ENCODE measurements at places on chromosomes 3 and 15.
A peak's percentile ranks its signal among the peaks of the same experiment; 100 is the strongest.

GRCh38 chr3:161028555-161029153, 76.5 kb downstream of the B3GALNT1 start:
- DNase-seq: no peak

- DNase-seq: no peak
Observed at GRCh38 chr3:1288805-1289494, 196.1 kb downstream of the CNTN6 start.

DNA sequence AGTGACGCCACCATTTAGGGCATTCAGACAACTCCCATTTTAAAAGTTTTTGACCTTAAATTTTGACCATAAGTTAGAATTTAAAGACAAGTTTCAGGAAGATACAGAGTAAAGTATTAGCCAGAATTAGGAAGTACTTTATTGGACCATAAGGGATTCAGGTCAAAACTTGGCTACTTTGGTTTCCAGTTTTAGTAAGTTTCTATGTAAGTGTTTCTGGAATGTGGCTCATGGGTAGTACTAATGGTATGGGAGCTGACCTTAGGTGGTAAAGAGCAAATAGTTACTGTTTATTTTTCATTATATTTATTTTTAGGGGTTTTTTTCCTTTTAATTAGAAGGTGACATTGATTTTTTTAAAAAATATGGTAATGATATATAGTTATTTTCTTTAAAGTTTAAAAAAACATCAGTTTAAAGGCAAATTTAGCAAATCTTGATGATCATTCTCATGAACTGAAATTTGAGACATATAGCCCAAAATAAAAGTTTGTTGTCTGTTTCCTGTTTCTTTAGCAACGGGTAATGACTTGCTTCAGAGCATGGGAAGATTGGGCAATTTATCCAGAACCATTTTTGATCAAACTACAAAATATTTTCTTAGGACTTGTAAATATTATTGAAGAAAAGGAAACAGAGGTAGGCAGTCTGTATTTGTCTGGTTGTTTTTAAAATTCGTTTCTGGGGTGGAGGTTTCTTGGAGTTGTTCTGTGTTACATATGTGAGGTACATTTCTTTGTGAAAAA, 34.3 kb downstream of the U2SURP start:
- no peak for DNase-seq

DNA sequence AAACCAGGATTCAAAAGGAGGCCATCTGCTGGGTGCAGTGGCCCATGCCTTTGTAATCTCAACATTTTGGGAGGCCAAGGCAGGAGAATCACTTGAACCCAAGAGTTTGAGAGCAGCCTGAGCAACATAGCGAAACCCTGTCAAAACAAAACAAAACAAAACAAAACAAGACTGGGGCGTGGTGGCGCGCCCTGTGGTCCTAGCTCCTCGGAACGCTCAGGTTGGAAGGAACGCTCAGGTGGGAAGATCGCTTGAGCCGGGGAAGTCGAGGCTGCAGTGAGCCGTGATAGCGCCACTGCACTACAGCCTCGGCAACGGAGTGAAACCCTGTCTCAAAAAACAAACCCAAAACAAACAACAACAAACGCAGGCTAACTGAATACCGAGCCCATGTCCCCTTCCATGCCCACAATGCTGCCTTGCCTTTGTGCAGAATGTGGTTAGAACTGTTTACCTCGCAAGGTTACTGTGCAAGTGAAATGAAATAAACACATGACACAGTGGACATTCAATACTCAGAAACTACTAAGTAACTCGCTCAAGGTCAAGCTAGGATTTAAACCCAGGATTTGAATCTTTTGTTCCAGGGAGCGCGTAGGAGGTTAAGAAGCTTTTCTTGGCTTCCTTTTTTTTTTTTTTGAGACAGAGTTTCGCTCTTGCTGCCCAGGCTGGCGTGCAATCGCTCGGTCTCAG, 766 bp upstream of the EMC4 start:
- no peak for DNase-seq

GRCh38 chr3:10703875-10704274, 112.2 kb upstream of the SLC6A11 start:
- no peak for DNase-seq

- no peak for DNase-seq
Observed at GRCh38 chr3:168722091-168722490, 626.4 kb upstream of the GOLIM4 start.

DNA sequence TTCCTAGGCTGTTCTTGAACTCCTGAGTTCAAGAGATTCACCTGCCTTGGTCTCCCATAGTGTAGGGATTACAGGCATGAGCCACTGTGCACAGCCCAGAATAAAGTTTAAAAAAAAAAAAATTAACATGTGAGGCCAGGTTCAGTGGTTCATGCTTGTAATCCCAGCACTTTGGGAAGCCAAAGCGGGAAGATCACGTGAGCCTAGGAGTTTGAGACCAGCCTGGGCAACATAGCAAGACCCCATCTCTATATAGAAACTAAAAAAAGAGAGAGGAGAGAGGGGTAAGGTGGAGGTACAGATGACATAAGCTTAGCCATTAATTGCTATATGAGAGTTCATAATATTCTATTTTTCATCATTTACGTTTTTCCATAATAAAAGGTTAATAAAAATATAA, 21.5 kb downstream of the ZNF148 start:
- DNase-seq: no peak

- no peak for DNase-seq
Observed at GRCh38 chr15:56820333-56820732, 87.0 kb upstream of the ZNF280D start.

GRCh38 chr3:170225166-170225565, 2.9 kb downstream of the PRKCI start:
- no peak for DNase-seq

GRCh38 chr3:195178124-195178910, 92.6 kb downstream of the XXYLT1 start:
- peak; percentile 68 for DNase-seq

GRCh38 chr15:69869881-69870505, 227.7 kb downstream of the TLE3 start:
- DNase-seq: no peak

DNA sequence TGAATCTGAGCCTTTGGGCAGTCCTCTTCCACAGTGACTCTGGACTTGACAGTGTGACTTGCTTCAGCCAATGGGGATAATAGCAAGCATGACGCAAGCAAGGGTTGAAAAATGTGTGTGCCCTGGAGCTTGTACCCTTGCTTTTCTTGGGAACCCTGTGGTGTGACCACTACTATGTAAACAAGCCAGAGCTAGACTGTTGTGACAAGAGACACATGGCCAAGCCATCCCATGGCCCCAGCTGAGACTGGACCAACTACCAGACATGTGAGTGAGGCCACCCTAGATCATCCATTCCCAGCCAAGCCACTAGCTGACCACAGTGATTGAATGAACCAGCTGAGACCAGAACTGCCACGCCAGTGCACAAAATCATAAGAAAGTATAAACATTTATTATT, 11.8 kb downstream of the MYO1E start:
- no peak for DNase-seq

- no peak for DNase-seq
Observed at GRCh38 chr15:64112904-64113303, 17.1 kb downstream of the SNX1 start.
